ENCODE measurements at places on chromosomes 12 and 14.
A peak's percentile ranks its signal among the peaks of the same experiment; 100 is the strongest.

GRCh38 chr12:64082866-64083268 is 139.2 kb downstream of the KICS2 start:
- DNase-seq: no peak

- DNase-seq: peak; percentile 53
These were observed 157.1 kb upstream of the CCND2 start for GRCh38 chr12:4116251-4117111.

DNA sequence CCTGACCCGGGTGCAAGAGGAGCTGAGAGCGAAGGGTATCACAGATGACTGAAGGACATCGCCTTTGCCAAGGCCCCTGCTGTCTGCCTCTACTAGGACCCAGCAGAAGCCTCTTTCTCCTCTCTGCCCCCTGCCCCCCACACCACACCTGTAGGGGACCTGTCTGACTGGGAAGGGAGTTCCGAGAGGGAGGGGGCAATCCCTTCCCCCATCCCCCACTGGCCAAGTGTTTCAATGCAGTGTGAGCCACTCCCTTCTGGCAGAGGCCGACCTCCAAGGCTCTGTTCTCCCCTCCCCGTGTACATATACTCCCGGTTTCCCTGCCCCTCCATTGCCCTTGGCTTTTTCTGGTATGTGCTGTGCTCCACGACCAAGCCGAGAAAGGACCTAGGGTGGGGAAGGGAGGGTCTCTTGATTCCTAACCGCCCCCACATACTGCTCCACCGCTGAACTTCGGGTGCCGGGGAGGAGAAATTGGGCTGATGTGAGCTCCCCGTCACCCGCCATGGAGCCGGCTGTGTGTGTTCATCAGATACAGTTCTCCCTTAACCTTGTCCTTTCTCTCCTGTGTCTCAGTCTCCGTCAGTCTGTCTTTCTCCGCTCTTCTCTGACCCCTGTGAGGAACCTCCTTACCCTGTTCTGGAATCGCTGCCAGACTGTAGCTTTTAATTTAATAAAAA is 2.0 kb upstream of the ARHGEF25 start:
- no peak for DNase-seq

GRCh38 chr12:25553098-25553497 is at the start of gene LMNTD1:
Gene LMNTD1, minus strand, starts transcription at chr12:25553283. Its CDS starts 324 bp downstream, at chr12:25552959.
- DNase-seq: peak; percentile 27

DNA sequence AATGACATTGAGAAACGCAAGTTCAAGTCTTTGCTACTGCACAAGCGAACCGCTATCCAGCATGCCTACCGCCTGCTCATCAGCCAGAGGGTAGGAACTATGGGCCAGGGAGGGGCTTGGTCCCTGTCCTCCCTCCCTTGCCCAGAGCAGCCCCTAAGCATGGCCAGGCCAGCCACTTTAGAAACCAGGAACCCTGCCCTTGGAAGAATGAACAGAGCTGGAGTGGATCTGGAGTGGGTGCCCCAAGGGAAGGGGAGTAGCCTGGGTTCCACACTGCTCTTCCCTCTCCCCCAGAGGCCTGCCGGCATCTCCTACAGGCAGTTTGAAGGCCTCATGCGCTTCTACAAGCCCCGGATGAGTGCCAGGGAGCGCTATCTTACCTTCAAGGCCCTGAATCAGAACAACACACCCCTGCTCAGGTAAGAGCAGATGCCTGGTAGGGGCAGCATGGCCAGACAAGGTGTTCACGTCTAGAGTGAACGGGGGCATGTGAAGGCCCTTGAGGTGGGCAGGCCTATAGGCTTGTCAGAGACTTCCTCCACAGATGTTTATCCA is 55.8 kb downstream of the TPCN1 start:
- no peak for DNase-seq

- DNase-seq: peak; percentile 2
These were observed 2.5 kb upstream of the CACNA2D4 start for GRCh38 chr12:1920971-1921370.

DNA sequence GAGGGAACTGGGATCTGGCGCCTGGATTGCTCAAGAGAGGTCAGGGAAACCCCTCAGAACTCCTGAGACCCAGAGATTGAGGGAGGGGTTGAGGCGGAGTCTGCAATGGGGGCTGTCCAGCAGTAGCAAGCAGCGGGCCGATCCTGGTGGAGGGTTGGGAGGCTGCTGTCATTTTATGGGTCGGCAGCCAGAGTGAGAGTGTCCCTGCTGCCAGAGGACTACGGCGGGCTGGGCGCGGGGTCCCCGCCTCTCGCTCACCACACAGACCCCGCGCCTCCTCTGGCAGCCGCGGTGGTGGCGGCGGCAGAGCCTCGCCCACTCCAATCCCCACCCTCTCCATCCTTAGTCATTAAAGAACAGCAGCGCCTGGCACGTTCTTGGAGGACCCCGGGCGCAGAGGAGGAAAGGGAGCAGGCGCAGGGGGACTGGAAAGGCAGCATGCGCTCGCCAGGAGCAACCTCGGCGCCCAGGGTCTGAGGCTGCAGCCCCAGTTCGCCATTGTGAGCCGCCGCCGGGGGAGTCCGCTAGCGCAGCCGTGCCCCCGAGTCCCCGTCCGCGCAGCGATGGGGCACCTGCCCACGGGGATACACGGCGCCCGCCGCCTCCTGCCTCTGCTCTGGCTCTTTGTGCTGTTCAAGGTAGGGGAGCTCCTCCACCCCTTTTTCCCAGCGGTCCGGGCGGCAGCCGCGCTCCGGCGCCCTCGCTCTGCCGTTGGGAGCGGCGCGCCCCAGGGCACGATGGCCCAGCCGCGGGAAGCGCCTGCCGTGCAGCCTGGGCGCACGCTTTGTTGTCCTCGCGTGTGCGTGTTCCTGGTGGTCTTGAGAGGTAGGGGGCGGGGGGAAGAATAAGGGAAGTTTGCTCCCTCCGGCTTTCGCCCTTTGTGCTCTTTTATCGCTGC is at the start of gene PTPRO:
Gene PTPRO, plus strand, starts transcription at position 345 of the 898 bp plus-strand sequence.
- DNase-seq: peak; percentile 7

GRCh38 chr12:124576061-124576650 is 8.7 kb upstream of the NCOR2 start:
- no peak for DNase-seq

DNA sequence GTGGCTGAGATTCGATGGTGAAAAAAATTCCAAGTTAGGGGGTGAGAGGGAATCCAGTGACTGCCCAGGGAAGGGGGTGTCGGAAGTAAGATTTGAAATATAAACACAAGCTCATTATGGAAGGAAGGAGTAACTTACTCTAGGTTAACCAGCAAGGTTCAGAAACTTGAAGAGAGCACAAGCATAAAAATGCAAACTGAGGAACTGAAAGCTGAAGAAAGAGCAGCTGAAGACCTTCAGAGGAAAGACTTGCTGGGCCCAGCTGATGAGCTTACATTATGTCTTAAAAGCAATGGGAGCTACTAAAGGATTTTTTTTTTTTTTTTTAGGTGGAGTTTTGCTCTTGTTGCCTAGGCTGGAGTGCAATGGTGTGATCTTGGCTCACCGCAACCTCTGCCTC is 189.7 kb upstream of the GRIN2B start:
- DNase-seq: no peak

- no peak for DNase-seq
These were observed 53.5 kb downstream of the NUAK1 start for GRCh38 chr12:106085213-106085612.

GRCh38 chr12:14768823-14769405 is 34.4 kb downstream of the WBP11 start:
- no peak for DNase-seq

GRCh38 chr12:54959291-54960018 is 25.1 kb downstream of the TESPA1 start:
- no peak for DNase-seq

- DNase-seq: peak; percentile 43
These were observed 113.2 kb downstream of the DPF3 start for GRCh38 chr14:72780751-72781150.

GRCh38 chr12:46237371-46238045 is 31.3 kb downstream of the SLC38A1 start:
- DNase-seq: no peak

DNA sequence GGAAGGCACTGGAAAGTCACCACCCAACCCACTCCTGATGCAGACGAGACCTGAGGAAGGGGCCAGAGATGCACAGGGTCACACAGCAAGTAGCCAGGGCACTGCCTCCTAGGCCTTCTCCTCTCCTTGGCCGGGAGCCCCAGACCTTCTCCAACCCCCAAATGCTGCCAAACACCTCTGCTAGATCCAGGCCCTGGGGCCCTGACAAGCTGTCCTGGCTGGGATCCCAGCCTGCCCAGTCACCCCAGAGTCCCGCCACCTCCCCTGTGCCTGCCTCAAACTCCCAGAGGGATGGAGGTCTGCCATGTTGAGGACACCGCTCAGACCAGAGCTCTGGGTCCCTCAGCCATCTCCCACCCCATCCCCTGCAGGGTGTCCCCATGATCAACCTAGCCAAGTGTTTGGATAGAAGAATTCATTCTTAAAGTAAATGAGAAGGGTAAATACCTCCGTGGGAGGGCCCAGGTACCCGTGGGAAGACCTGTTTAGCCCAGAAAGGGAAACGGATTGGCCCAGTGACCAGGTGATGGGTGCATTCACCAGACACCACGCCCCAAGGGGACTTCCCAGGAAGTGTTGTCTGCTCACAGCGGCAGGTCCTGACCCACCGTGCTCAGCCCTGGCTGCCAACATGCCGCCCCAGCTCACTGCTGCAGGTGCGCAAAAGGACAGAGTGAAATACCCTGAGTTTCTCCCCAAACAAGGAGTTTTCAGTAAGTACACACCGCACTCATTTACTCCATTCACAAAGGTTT is 4.6 kb upstream of the DIO3 start:
- DNase-seq: no peak

DNA sequence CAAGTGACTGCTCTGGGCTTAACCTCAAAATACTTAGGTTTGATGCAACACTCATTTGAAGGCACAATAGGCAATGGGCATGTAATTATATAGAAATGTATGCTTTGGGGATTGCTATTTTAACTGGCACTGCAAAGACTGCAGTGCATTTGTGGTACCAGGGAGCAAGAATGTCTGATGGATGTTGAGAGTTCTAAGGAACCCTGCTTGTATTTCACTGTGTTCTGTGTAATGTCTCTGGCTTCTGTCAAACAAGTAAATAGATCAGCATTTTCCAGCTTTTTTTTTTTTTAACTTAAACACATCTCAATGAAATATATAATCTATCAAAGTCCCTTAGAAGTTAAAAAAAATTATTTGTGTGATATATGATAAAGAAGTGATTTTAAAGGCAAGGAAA is 94.8 kb upstream of the ATP2B1 start:
- DNase-seq: no peak

GRCh38 chr12:30870491-30871265 is 55.9 kb upstream of the TSPAN11 start:
- DNase-seq: no peak

DNA sequence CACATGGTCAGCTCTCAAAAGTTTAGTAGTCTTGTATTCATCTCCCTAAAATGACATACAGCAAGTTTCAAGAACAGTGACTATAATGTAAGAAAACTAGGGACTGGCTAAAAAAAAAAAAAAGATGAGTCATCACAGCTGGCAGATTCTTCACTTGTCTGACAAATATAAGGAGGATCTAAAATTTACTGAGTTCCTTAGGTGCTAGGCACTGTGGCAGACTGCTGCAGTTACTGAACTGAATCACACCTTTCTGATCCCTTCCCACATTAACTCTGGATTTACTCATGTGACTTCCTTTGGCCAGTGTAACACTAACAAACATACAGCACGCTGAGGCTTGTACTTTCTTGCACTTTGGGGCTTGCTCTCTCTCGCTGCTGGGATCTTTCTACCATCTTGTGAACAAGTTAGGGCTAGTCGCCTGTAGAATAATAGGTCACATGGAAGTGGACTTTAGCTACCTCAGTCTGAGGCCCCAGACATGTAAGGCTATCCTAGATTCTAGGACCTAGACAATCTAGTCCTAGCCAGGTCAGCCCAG is 32.1 kb downstream of the BAZ1A start:
- DNase-seq: peak; percentile 64

GRCh38 chr14:101499513-101499912 is 61.8 kb upstream of the DIO3 start:
- no peak for DNase-seq

GRCh38 chr12:118964988-118965387 is 16.4 kb upstream of the SRRM4 start:
- no peak for DNase-seq

GRCh38 chr12:22672951-22673350 is 48.0 kb downstream of the ETNK1 start:
- DNase-seq: peak; percentile 10

DNA sequence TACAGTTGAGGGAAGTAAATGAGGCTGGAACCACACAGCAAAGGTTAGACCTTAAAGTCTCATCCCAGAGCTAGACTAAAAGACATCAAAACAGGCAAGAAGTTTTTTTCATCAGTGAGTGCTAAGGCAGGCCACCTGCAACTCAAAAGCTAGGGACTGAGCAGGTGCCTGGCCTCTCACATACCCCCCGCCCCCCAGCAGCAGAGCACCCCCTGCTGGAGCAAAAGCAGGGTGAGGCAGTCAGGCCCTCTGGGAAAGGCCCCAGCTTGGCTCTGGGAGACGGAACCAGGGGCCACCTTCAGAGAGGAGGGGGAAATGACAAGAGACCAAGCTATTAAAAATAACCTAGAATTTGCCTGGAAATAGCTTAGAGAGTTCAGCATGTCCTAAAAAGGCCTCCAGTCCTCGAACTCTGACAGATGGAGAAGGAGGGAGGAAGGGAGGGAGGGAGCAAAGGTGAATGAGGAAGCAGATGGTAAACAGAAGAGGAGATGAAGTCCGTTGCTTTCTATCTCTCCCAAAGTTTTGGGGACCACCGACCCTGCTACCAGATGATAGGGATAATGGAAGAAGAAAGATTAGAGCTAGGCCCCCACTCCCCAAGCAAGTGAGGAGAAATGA is 1.8 kb downstream of the ITGA7 start:
- no peak for DNase-seq

GRCh38 chr14:23306412-23307145 is at the start of gene BCL2L2:
Gene BCL2L2, plus strand, starts transcription at chr14:23306833. Its CDS starts 935 bp downstream, at chr14:23307768.
- DNase-seq: peak; percentile 78

DNA sequence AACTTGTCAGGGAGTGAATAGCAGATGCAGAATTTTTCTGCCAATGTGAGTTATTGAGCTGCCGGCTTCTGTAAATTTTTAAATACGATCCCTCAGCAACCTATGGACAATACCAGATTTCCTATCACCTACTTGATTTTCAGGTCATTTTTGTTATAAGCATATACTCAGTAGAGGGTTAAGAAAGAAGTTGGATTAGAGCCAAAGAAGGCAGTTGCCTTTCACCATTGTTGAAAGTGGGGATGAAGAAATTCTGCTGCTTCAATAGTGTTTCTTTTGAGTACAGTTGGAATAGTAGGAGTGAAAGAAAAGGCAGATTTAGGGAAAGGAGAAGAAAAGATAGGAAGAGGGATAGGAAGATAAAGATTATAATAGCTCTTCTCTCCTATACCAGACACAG is 197.1 kb downstream of the ATP23 start:
- no peak for DNase-seq

DNA sequence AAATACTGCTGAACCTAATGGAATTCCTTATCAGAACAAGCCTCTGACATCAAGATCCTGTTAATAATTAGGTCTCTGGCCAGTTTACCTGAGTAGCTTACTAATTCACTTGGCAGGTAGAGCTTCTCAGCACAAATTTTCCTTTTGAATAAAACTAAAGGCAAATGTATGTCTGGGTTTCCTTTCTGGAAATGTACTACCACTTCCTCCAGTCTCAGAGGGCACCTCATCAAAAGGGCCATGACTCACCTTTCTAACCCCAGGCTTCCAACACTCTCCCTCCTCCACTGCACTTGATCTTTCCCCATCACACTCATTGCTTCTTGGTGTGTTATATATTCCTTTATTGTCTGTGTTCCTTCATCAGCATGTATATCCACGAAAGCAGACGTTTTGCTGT is 90.5 kb downstream of the SLC2A13 start:
- no peak for DNase-seq

Data from hepatic stellate cell (primary cell).